Right cardiac atrium (tissue), 5 donors: ENCODE measurements at places on chromosomes 3 and 15. TPM values are rescaled to one million over a fixed set of nuclear protein-coding genes. Genes with fewer than 3 reads are reported as not detected.

The STARD5 gene
- 2.2 TPM for total RNA-seq

The RHOV gene
- not detected for total RNA-seq

The SLC28A1 gene
- 0.54 TPM for total RNA-seq

The CHRM5 gene
- total RNA-seq: not detected

The GOLGA8R gene
- total RNA-seq: 3.4 TPM

The IFT122 gene
- 35.7 TPM for total RNA-seq

DNA sequence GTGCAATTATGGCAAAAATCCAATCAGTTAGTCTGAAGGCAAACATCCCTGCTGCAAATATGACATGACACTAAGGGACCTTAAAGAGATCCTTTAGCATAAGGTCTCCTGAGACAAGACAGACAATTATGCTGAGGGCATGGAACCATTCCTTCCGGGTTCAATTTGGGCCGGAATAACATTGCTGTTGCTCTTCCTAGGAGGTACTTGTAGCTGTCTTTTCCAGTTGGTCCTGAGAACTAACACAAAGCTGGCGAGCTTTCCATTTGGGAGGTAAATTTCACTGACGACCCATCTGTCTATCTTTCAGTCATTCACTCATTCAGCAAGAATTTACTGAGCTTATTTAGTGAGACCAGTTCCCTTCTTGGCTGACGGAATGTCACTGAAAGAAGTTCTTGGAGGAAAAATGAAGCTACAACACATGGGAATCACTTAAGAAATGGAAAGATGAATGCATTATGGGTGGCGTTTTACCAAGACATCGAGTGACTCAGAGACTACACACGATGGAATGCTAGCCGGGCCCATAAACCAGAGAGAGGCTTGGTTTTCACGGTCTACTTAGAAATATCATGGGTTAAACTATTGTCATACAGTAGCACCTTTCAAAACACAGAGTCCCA is 215.5 kb downstream of the PDZRN3 start:
- no peak for DNase-seq

GRCh38 chr15:93771196-93772030 is 459.9 kb upstream of the MCTP2 start:
- no peak for DNase-seq

DNA sequence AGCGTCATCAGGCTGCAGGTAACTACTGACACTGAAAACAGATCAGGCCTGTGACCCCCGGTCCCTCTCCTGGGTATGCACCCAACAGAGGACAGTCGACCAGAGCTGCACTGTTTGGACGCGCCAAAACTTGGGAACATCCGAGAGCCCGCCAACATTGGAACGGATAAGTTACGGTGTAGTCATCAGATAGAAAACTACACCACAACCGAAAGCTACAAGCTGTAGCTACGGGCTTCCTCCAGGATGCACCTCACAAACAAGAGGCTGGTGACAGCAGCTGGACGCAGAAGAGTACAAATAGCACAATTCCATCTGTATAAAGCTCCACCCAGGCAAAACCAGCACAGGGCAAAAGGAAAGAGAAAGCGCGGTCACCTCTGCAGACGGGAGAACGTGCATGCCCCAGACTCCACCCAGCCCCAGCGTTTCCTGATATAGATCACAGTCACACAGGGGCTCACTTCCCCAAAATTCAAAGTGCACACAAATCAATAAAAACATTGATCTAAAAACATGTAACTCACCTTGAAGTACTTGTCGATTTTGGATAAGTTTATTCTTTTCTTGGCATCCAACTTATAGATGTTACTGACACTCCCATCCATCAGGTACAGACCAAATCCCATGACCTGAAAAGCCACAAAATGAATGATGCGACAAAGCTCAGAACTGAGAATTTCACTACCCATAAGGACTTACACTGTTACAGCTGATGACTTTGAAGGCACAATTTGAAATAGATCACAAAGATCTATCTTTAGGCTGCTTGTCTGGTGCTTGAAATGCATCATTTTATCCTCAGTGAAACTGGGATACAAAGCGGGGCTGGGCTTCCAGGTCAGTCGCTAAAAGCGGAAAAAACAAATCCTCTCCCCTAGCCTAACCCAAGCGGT is 43.3 kb downstream of the CYFIP1 start:
- no peak for DNase-seq

DNA sequence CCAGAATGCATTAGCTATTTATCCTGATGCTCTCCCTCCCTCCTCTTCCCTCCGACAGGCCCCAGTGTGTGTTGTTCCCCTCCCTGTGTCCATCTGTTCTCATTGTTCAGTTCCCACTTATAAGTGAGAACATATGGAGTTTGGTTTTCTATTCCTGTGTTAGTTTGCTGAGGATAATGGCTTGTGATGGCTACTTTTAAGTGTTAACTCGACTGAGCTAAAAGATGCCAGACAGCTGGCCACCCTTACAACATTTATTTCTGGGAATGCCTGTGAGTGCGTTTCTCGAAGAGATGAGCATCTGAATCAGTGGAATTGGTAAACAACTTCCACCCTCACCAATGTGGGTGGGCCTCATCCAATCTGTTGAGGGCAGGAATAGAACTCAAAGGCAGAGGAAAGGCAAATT is 24.7 kb upstream of the TM2D3 start:
- DNase-seq: no peak

DNA sequence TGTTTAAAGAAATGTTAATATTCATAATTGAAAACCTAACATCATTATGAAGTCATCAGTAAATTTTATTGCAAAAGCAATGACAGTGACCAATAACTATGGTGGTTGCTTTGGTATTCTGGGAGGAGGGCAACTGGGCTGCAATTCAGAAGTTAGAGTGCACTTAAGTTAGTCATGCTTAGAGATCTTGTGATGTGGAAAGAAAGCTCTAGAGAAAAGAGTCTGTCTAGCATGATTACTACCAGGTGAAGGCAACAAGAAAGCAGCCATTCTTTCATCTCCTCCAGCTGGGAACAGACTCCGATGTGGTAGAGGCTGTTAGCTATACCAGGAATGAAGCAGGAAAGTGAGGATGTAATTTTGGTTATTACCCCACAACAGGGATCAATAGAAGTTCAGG is 625.6 kb downstream of the SI start:
- DNase-seq: no peak

DNA sequence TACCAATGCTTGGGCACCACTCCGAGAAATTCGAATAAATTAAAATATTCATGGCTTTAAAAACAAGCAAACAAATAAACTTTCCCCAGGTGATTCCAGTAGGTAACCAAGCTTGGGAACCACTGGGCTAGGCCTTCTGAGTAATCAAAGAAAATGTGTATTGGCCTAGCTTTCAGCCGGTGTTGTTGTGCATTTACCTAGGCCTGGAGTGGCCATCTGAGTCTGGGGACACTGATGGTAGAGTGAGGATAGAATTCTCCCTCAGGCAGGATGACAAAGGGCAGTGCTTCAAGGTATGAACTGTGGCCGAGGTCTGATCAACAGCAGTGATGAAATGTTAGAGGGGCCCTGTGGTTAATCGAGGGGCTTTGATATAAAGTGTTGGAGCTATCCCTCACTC is 440.5 kb downstream of the EPHB1 start:
- DNase-seq: no peak

- peak; percentile 85 for DNase-seq
These were observed 860 bp downstream of the RASA2 start for GRCh38 chr3:141487521-141488252.

GRCh38 chr3:131597816-131598215 is 95.0 kb upstream of the MRPL3 start:
- no peak for DNase-seq

DNA sequence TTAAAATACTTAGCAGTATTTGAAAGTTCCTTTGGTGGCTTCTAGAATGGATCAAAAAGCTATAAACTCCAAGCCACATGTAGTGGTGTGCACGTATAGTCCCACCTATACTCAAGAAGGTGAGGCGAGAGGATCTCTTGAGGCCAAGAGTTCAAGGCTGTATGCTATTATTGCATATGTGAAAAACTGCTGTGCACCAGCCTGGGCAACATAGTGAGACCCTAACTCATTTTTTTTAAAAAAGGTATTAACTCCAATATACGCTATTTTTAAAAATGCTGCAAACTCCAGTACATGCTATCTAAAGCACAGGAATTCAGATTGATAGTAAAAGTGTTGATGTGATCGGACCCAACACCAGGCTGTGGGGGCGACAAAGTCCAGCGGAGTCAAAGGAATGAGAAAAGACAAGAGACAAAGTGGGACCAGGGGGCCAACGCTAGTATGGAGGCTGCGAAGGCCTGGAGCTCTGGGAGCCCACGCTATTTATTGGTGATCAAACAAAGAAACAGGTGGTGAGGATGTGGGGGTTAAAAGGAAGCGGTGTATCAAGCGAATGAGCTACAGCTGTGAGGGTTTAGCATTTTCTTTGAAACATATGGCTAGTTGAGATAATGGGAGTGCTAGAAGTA is 66.6 kb downstream of the ARIH1 start:
- DNase-seq: no peak

DNA sequence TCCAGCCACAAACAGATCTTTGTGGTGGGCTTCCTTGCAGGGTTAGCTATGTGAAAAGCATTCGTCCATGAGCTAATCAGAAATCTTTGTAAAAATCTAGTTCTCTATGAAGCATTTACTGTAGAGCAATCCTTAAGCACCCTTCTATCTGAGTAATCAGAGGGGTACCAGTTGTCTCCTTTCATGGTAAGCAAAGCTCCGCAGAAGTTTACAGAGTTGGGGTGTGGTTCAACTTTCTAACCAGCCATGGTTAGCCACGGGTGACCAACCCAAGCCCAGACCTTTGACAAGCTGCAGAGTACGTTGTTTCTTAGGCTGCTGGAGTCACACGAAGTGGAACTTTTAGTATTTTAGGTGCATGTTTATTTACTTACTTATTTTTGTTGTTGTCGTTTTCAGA is 77.4 kb downstream of the FLNB start:
- DNase-seq: no peak

DNA sequence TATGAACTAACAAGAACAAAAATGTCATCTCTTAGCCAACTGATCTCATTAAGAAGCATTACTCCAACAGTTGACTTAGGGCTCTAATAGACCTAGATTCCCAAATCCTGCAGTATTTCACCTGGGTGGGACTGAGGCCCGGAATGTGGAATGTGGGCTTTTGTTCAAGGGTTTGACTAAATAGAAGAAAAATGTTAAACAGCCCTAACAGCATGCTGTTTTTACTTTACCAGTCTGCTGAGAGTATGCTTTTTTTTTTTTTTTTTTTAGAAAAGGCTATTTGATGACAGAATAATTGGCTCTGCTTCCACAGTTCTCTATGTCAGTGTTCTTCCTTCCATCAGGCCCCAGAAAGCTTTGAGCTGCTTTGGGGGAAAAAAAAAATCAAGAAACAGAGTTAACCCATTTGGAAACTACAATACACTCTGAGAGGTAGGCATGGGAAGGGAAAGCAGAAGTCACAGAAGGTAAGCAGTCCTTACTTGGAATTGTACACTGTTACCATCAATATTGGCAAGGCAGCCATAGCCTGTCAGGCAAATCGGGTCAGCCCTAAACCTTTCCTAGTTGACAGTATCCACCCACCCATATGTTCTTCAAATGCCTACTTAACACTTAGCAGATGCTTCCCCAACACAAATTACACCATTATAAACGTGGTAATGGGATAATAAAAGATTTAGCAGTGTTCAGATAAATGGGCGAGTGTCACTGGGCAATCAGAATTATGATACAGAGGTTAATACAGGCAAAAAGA is 224.2 kb downstream of the CNTN3 start:
- DNase-seq: no peak

- no peak for DNase-seq
These were observed 4.5 kb upstream of the GJD2 start for GRCh38 chr15:34759347-34759746.

GRCh38 chr15:89074402-89075012 is 13.7 kb upstream of the ABHD2 start:
- DNase-seq: no peak

- DNase-seq: no peak
These were observed 59.3 kb upstream of the LMOD3 start for GRCh38 chr3:69181592-69182211.

GRCh38 chr15:50265620-50266019 is at the start of gene HDC:
Gene HDC (minus strand): TSS chr15:50265726. CDS start chr15:50265623, 103 bp downstream.
- no peak for DNase-seq

- no peak for DNase-seq
These were observed 8.7 kb upstream of the TRIM69 start for GRCh38 chr15:44727485-44728231.

DNA sequence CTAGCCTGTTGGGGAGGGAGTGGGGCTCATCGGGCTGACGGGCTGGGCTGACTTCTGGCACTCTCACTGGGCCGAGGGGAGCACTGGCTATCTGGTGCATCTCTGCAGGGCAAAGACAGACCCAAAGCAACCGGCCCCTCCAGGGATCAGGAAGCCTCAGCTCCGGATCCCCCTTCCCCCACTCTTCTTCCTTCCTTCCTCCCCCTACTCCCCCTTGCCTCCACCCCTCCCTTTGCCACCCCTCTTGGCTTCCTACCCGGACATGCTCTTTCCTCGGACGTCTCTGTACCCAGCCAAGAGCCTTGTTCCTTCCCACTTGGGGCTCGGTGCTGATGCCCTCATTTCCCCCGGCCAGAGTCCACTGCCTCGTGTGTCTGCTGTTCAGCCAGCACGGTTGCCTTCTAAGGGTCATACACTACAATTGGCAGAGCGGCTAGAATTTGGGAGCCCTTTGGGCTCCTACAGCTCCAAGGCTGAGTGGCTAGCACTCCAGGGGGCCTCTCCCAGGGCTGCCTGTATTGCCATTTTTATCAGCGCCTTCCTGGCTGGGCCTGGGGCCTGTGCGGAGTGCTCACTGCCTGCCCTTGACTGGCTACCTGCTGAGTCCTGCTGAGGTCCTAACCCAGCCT is 10.9 kb downstream of the SEMA3F start:
- DNase-seq: peak; percentile 81

DNA sequence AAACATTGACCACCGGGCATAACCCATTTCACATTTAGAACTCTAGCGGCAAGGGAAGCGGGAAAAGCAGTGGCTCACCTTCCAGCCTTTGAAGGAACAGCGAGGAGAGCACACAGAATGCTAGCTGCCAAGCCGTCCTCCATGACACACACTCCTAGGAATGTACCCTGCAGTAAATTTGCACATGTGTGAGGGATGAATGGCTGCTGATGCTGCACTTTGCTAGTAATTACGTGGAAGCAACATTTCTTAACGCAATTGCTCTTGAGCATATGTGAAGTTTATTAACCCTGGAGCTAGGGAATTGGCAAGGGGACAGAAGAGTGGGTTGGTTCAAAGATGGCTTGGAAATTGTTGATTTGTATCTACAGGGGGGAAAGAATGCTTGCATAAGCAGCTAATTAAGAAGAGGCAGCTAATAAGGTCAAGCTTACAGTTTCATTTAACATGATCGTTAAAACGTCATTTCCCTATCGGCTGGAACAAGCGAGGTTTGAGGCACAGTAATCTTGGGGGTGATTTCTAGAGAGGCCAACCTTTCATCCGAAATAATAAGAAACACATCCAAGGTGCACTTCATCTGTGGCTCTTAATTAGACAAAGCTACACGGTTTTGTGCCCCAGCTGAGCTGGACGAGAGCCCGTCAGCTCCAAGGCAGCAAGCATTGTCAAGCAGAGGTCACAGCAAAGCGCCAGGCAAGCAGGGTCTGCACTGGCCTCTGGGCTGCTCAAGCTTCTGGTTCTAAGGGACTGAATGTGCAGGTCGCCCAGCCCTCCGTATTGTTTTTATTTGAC is 123.4 kb downstream of the CHSY1 start:
- peak; percentile 42 for DNase-seq

GRCh38 chr3:108221393-108221792 is 831 bp downstream of the IFT57 start:
- no peak for DNase-seq

- no peak for DNase-seq
These were observed 20.3 kb downstream of the NIT2 start for GRCh38 chr3:100354850-100355249.
